Activated CD4-positive, alpha-beta memory T cell treated with anti-CD3 and anti-CD28 coated beads, Interleukin-2, amount 10 ng/mL, durations not matched to agents 7 days and 5 days (primary cell): ENCODE measurements at places on chromosomes 6 and 20. TPM values are rescaled to one million over a fixed set of nuclear protein-coding genes. Genes with fewer than 3 reads are reported as not detected.

BCLAF1 gene
- total RNA-seq, result 128 TPM

CD24 gene
- 0.40 TPM for total RNA-seq

MICB gene
- 62.9 TPM for total RNA-seq

WFDC9 gene
- total RNA-seq, result not detected

CST2 gene
- not detected for total RNA-seq

PDYN gene
- not detected for total RNA-seq

GSTA3 gene
- total RNA-seq, result not detected

UST gene
- total RNA-seq, result 0.93 TPM

GRCh38 chr6:13507306-13507860, 20.0 kb upstream of the GFOD1 start:
- H3K27me3 ChIP-seq, result peaks cover 7% of the 10 kb centered on the region
- peaks cover 3% of the 10 kb centered on the region for H3K4me1 ChIP-seq
- no peak overlapping the region for H3K4me3 ChIP-seq
- no peaks in the 10 kb centered on the region for H3K36me3 ChIP-seq
- H3K27ac ChIP-seq, result no peak overlapping the region

DNA sequence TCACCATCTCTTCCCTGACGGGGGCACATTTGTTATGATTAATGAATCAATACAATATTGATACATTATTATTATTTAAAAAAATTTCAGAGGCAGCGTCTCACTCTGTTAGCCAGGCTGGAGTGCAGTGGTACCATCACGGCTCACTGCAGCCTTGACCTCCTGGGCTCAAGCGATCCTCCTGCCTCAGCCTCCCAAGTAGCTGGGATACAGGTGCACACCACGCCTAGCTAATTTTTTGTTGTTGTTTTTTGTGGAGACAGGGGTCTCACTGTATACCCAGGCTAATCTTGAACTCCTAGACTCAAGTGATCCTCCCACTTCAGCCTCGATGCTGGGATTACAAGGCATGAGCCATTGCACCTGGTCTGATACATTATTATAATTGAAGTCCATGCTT, 4.9 kb upstream of the SRC start:
- DNase-seq, result no peak
- H3K27me3 ChIP-seq, result no peaks in the 10 kb centered on the region
- H3K4me3 ChIP-seq, result no peak overlapping the region
- no peak overlapping the region for H3K27ac ChIP-seq
- H3K4me1 ChIP-seq, result peaks cover 23% of the 10 kb centered on the region

DNA sequence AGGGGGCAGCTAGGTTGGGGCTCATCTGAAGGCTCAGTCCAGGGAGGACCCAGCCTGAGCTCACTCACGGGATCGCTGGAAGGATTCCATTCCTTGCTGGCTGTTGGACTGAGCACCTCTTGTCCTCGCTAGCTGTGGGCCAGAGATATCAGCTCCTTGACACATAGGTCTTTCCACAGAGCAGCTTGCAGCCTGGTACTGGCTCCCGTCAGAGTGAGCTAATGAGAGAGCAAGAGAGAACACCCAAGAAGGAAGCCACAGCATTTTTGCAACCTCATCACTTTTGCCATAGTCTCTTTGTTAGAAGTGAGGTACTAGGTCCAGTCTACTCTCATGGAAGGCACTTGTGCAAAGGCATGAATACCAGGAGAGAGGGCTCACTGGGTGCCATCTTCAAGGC, 179.9 kb downstream of the CDC5L start:
- H3K4me3 ChIP-seq, result no peak overlapping the region
- no peak overlapping the region for H3K27ac ChIP-seq
- no peaks in the 10 kb centered on the region for H3K4me1 ChIP-seq
- DNase-seq, result no peak

GRCh38 chr6:80214436-80215022, 108.1 kb downstream of the BCKDHB start:
- no peaks in the 10 kb centered on the region for H3K27me3 ChIP-seq
- H3K27ac ChIP-seq, result no peak overlapping the region
- H3K4me1 ChIP-seq, result peaks cover 13% of the 10 kb centered on the region
- no peaks in the 10 kb centered on the region for H3K36me3 ChIP-seq

DNA sequence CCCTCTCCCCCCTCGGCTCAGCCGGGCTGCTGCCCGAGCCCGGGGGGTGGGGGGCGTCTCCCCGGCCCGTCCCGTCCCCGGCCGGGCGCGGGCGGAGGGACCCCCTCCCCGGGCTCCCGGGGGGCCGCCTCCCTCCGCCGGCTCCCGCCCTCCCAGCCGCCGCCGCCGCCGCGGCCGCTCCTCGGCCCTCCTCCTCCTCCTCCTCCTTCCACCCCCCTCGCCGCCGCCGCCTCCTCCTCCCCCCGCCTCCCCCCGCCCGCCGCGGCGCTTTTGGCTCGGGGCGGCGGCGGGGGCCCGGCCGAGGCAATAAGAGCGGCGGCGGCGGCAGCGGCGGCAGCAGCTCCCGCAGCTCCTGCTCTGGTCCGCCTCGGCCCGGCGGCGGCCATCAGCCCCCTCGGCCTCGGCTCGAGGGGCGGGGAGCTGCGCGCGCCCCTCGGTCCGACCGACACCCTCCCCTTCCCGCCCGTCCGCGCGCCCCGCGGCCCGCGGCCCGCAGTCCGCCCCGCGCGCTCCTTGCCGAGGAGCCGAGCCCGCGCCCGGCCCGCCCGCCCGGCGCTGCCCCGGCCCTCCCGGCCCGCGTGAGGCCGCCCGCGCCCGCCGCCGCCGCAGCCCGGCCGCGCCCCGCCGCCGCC, 38.7 kb downstream of the GNAS start:
- peak overlapping the region; percentile 71 for H3K4me3 ChIP-seq
- peaks cover 29% of the 10 kb centered on the region for H3K36me3 ChIP-seq
- H3K27ac ChIP-seq, result peak overlapping the region; percentile 76
- peak; percentile 75 for DNase-seq

- no peaks in the 10 kb centered on the region for H3K27me3 ChIP-seq
- H3K4me1 ChIP-seq, result no peaks in the 10 kb centered on the region
- no peak overlapping the region for H3K4me3 ChIP-seq
Observed at GRCh38 chr6:120960761-120961160, 373.5 kb downstream of the TBC1D32 start.

GRCh38 chr6:27297484-27297856, 14.6 kb downstream of the POM121L2 start:
- H3K27ac ChIP-seq, result peak overlapping the region; percentile 16
- peaks cover 2% of the 10 kb centered on the region for H3K4me1 ChIP-seq
- H3K36me3 ChIP-seq, result peaks cover 6% of the 10 kb centered on the region
- DNase-seq, result no peak
- no peak overlapping the region for H3K4me3 ChIP-seq

GRCh38 chr20:34948030-34948429, 7.6 kb downstream of the GSS start:
- peaks cover 36% of the 10 kb centered on the region for H3K36me3 ChIP-seq
- H3K4me1 ChIP-seq, result peaks cover 6% of the 10 kb centered on the region
- H3K27ac ChIP-seq, result no peak overlapping the region
- no peak for DNase-seq

DNA sequence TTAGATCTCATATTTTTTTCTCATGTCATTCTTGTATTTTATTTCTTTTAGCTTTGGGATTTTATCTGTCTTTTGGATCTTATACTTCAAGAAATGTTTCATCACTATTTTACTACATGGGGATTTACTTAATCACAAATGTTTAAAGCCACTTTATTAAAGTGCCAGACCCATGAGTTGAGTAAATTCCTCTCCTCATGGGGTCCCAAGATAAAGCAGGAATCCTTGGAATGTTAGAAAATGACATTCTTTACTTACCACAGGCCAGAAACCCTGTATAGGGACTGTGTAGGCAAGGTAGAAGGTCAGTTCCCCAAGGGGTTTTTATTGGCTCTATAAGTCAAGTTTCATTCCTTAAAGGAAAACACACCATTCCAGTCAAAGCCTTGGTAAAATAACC, 28.4 kb upstream of the OR2J2 start:
- no peak overlapping the region for H3K27ac ChIP-seq
- no peaks in the 10 kb centered on the region for H3K36me3 ChIP-seq
- H3K4me3 ChIP-seq, result no peak overlapping the region
- H3K4me1 ChIP-seq, result no peaks in the 10 kb centered on the region
- peaks cover 2% of the 10 kb centered on the region for H3K27me3 ChIP-seq
- no peak for DNase-seq

GRCh38 chr6:13229205-13230085, 98.9 kb downstream of the TBC1D7 start:
- peak; percentile 42 for DNase-seq
- H3K4me3 ChIP-seq, result no peak overlapping the region
- no peaks in the 10 kb centered on the region for H3K36me3 ChIP-seq

DNA sequence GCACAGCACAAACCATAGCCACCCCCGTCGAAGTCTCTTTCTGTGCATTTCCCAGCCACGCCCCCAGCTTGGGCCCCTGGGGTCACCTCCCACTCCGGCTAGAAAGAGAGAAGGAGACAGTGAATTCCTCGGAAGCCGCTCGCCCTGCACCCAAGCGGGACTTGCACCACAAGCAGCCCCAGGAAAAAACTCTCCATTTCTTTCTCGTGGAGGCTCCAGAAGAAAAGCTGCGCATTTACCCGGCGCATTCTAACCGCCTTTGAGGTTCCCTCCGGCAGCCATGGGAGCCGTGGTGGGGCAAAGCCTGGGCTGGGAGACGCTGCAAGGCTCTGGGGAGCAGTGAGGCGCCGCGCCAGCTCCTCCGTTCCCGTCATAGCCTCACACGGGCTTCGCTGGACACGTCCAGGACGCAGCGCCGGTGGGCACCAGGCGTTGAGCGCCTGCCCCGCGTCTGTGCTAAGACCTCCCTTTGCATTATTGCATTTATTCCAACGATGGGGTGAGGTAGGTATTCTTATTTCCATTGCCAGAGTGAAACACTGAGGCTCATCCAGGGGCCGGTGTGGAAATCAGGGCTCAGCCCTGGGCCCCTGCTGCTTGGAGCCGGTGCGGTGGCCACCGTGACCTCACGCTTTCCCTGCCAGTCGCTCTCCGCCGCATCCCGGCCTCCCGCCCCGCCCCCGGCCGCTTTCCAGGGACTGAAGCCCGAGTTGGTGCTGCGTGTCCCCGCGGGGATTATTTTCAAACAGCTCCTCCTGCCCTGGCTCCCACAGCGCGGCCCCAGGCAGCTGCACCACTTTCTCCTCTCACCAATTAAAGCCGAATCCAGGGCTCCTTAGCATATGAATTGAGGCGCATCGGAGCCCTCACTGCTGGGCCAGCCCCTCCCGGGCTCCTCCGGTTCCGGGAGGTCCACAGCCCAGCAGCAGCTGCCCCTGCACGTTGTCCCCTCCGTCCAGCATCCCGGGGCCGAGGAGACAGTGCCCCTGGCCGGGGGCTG, 148.3 kb upstream of the AFDN start:
- H3K4me1 ChIP-seq, result no peaks in the 10 kb centered on the region
- H3K27me3 ChIP-seq, result peaks cover 71% of the 10 kb centered on the region
- H3K4me3 ChIP-seq, result no peak overlapping the region
- DNase-seq, result no peak
- no peak overlapping the region for H3K27ac ChIP-seq
- no peaks in the 10 kb centered on the region for H3K36me3 ChIP-seq

DNA sequence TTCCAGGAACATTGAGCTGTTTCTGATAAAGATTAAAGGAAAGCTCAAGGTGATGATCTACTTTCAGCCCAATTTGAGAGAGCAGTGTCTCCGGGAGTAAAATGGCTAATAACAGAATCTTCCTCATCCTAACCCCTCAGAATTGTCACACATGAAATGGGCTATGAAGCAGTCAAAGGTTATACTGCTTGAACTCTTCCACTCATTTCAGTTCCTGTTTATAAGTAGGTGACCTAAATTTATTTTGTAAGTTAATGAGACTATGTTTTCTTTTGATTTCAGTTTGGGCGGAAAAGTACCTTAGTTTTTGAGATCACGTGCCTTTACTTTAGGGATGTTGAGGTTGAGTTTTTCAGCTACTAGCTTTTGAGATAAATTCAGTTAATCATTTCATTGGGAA, 47.2 kb downstream of the QKI start:
- peak overlapping the region; percentile 55 for H3K4me3 ChIP-seq
- H3K27me3 ChIP-seq, result no peaks in the 10 kb centered on the region
- peaks cover 46% of the 10 kb centered on the region for H3K36me3 ChIP-seq
- H3K4me1 ChIP-seq, result peaks cover 49% of the 10 kb centered on the region
- peak overlapping the region; percentile 65 for H3K27ac ChIP-seq
- DNase-seq, result no peak

- no peak overlapping the region for H3K27ac ChIP-seq
- H3K4me3 ChIP-seq, result no peak overlapping the region
- peaks cover 12% of the 10 kb centered on the region for H3K27me3 ChIP-seq
- no peak for DNase-seq
- no peaks in the 10 kb centered on the region for H3K36me3 ChIP-seq
- H3K4me1 ChIP-seq, result peaks cover 33% of the 10 kb centered on the region
Observed at GRCh38 chr6:158867381-158868121, 48.4 kb upstream of the EZR start.

- peaks cover 28% of the 10 kb centered on the region for H3K36me3 ChIP-seq
- no peak for DNase-seq
- H3K4me1 ChIP-seq, result peaks cover 7% of the 10 kb centered on the region
- H3K27me3 ChIP-seq, result peaks cover 8% of the 10 kb centered on the region
Observed at GRCh38 chr6:33770124-33770832, 18.7 kb downstream of the LEMD2 start.

DNA sequence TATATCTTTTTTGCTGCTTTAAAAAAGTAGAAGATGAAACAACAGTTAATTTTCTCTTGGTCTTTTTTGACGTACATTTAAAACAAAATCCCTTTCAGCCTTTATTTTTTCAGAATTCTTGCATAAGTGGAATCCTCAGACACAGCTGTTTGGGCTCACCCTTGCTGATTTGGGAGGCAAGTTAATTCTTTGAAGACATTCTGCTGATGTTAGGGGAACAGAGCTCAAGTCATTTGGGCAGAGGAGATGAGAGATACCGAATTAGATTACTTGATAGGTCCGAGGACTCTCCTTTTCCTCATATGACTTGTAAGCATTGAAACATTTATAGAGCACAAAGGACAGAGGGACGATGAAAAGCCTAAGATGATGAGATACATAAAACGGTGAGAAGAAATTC, 567.9 kb upstream of the CITED2 start:
- no peak overlapping the region for H3K4me3 ChIP-seq
- H3K27me3 ChIP-seq, result no peaks in the 10 kb centered on the region
- no peaks in the 10 kb centered on the region for H3K36me3 ChIP-seq
- no peak overlapping the region for H3K27ac ChIP-seq
- DNase-seq, result no peak
- H3K4me1 ChIP-seq, result peaks cover 3% of the 10 kb centered on the region

DNA sequence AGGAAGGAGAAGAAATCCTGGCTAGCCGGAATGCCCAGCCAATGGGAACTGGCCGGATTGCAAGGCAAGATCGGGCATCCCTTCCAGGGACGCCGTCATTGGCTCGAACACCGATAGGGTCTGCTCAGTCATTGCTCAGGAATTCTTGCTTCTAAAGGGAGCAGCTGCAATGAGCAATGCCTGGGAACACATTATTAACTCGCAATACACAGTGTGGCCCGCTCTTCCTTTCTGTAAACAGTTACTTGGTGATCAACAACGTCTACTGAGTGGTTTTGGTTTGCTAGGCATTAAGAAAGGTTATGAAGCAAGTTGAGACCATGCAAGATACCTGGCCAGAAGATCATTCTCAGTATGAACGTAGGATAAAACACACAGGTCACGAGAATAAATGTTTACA, 165.4 kb upstream of the CITED2 start:
- H3K4me1 ChIP-seq, result peaks cover 80% of the 10 kb centered on the region
- no peaks in the 10 kb centered on the region for H3K27me3 ChIP-seq
- H3K27ac ChIP-seq, result peak overlapping the region; percentile 97
- DNase-seq, result no peak
